NCI-H510A treated with DMSO at 0.1 percent for 48 hours (cell line): ENCODE measurements at places on chromosomes 7 and 10.

GRCh38 chr10:111273635-111274034 lies 196.8 kb downstream of the ADRA2A start:
- DNase-seq, result no peak

DNA sequence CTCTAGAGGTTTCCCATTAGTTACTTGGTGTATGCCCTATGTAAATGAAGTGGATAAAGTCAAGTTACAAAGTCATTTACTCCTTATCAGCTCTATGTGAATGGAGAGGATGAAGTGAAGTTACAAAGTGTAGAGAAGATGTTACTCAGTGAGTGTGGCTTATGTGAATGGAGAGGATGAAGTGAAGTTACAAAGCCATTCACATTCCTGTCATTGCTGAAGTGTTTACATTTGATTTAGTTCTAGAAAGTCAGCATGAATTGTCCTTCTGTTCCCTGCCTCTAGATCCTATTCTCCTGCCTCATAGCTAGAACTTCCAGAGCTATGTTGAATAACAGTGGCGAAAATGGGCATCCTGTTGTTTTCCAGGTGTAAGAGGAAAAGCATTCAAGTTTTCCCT lies 880.1 kb downstream of the DNAJB9 start:
- no peak for DNase-seq

DNA sequence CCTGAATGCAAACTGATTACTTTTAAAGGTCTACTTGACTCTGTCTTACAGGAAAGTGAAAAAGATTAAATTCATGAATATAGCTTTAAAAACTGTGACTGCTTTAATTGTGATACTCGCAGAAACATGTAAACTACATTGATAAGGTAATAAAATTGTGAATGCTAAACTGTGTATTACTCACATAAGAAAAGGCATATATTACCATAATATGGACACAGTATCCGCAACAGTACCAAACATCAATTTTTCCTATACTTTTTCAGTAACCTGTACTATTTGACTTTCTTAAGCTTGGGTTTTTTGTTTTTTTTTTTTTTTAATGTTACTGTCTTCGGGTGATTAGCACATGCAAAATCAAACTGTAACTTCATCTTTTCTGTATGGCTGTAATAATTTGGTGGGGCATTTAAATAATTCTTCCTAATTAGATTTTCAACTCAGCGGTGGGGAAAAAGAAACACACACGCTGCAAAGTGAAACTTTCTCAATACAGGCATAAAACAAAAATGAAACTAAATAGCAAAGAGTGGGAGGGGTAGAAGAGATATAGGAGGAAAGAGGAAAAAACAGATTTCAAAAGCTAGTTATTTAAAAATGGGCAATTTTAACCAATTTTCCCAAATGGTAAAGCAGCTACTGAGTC lies 23.2 kb downstream of the NT5C3A start:
- DNase-seq, result no peak

GRCh38 chr10:29191674-29192073 lies 97.2 kb upstream of the LYZL1 start:
- DNase-seq, result no peak

DNA sequence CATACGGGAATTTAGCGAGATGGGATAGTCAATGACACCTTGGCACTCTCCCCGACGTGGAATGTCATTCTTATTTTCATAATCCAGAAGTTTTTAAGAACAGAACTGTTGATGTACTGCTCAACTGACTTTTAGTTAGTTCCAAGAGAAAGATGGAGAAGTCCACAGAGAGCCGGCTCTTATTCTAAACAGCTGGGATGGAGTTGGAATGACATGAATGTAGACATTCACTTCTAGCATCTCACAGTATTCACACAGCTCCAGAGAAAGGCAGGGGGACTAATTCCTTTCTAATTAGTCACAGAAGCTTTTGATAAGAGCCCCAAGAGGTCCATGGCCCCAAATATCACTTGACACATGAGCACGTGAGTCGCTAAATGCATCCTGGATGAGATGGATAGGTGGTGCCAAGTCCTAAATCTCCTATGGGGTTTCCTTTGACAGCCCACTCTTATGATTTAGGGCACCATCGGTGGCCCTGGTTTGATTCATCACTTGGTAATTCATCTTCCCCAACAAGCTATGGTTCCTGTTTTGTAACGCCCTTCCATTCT lies 420.3 kb upstream of the AUTS2 start:
- DNase-seq, result no peak

GRCh38 chr7:80678707-80679106 lies 40.3 kb downstream of the CD36 start:
- no peak for DNase-seq

DNA sequence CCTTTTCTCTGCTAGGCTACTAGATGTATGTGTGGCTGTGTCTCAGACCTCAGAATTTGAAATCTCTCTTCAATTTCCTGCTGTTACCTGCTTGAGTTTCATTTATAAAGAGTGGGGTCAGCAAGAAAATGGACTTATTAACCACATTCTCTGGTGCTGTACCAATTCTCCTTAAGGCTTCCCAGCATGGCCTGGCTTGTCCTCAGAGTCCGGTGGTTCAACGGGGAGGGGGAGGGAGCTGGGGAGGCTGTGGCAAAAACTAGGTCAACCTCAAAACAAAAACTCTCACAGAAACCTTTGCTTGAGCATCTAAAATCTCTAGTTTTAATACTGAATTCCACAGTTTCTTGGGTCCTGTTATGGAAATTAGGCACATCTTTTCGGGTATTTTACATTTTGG lies 389.1 kb upstream of the COBL start:
- no peak for DNase-seq

GRCh38 chr7:131908714-131909113 lies 352.3 kb upstream of the PODXL start:
- no peak for DNase-seq

DNA sequence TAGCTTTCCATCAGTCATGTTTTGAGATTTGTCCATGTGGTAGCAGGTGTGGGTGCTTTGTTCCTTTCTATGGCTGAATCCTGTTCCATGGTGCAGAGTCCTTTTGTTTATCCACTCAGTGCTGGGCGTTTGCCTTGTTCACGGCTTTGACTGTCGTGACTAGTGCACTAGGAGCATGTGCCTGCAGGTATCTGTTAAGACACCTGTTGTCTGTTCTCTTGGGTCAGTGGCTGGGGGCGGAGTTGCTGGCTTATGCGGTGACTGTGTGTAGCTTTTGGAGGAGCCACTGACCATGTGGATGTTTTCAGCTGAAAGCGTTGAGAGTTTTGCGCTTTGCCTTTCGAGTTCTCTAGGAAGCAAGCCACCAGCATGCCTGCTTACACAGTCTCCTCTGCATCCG lies 573.1 kb upstream of the FOXK1 start:
- DNase-seq, result peak; percentile 8

DNA sequence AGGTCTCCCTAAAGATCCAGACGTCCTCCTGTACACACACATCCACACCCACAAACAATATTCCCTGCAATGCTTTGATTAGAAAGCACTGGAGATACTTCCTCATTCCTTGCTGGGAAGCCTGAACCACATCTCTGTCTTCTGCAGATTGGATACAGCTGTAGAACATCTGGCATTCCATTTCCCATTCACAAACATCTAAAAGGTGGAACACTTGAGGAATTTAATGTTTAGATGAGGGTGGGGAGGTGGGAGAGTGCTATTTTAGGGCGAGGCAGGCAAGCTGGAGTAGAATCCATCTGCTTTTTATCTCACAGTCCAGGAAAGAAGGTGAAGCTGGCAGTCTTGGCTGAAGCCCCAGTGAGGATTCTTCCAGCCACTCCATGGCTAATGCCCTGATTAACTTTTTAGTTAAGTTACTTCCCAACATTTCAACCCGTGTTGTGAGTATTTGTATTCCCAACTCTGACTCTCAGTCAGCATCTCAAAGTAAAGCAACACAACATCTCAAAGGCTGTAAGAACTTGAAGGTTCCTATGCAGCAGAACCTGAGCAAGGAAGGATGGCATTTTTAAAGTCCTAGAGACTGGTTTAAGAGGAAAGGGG lies 46.1 kb downstream of the CYTH3 start:
- no peak for DNase-seq

DNA sequence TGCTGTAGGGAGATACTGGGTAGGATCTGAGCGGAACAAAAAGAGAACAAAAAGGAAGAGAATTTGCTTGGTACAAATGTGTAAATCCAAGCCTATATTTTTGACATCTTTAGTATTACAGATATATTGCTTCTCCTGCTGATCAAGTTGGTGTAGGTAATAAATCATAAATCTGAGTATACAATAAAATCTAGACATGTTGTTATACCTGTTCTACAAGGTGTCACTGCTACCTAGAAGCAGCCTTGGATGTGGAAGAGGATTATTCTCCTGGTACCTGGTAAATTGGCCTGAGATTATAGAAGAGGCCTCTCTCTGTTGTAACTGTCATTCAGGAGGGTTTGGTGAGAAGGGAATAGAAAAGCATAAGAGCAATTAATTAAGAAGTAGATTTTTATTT lies 89.9 kb upstream of the LSM8 start:
- DNase-seq, result peak; percentile 16

- DNase-seq, result no peak
Observed at GRCh38 chr7:140025241-140025640, 37.5 kb downstream of the PARP12 start.

DNA sequence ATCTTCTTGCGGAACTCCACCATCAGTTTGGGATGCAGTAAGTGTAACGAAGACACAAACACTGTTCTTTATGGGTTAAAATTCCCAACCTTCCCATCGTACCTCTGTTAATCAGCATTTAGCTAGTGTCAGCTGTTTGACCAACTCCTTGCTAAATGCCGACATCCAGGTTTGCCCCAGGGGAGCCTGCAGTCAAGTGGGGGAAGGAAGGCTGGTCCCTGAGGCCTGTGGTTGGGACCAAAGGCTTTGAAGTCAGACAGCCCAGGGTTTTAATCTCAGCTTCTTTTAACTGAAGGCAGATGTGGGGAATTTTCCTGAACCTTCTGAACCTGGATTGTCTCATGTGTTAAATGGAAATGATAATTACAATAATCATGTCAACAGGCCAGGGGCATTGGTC lies 443.7 kb downstream of the GLRX3 start:
- DNase-seq, result no peak

DNA sequence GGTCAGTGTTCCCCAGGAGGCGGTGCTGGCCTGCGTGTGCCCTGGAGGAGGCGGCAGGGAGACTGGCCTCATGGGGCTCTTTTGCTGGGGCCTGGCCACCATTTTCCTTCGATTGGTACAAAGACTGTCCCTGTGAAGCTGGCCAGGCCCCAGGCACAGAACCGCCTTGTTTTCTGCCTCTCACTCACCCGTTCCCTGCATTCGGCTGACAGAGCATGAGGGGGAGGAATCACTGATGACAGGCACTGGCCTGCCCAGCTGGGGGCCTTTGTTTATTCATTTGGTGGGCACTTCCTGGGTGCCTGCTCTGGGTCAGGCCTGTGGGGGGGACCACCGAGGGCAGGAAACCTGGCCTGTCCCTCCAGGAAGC lies 139.2 kb downstream of the FAM53B start:
- DNase-seq, result no peak
